Lung microvascular endothelial cell (primary cell): ENCODE measurements at places on chromosomes 16 and 17. TPM values are rescaled to one million over a fixed set of nuclear protein-coding genes. Genes with fewer than 3 reads are reported as not detected.

The NFAT5 gene
- total RNA-seq: 21.8 and 40.3 TPM in 2 replicates

The TBX6 gene
- under 0.01 TPM in 2 replicates for total RNA-seq

The CHRNE gene
- 0.65 and 1.4 TPM in 2 replicates for total RNA-seq

The CMTM2 gene
- not detected in 2 replicates for total RNA-seq

The LHX1 gene
- not detected in 2 replicates for total RNA-seq

The ZG16 gene
- not detected in 2 replicates for total RNA-seq

The SYCE1L gene
- 2.0 and 2.8 TPM in 2 replicates for total RNA-seq

The MTSS2 gene
- total RNA-seq: 7.8 and 11.1 TPM in 2 replicates

The SLC22A31 gene
- total RNA-seq: under 0.01 TPM in 1 of 2 replicates, not detected in the other

The MYO1D gene
- 56.3 and 57.8 TPM in 2 replicates for total RNA-seq

The ARL5C gene
- not detected in 2 replicates for total RNA-seq

The PLCG2 gene
- total RNA-seq: 8.5 and 10.9 TPM in 2 replicates

The SLC12A3 gene
- not detected in 2 replicates for total RNA-seq

The ADGRG3 gene
- total RNA-seq: 0.65 and 8.3 TPM in 2 replicates

The SSTR5 gene
- total RNA-seq: 0.20 and 0.22 TPM in 2 replicates

The ADGRG1 gene
- total RNA-seq: 1.4 and 17.4 TPM in 2 replicates

The TK1 gene
- total RNA-seq: 23.6 and 88.7 TPM in 2 replicates

The EFCAB13 gene
- 2.4 and 6.2 TPM in 2 replicates for total RNA-seq

The RASL10B gene
- total RNA-seq: under 0.01 TPM in 2 replicates

The SCN4A gene
- total RNA-seq: under 0.01 TPM in 1 of 2 replicates, not detected in the other

The KCNG4 gene
- total RNA-seq: not detected in 2 replicates

The PYY gene
- not detected in 2 replicates for total RNA-seq

The P3H4 gene
- total RNA-seq: 41.8 and 51.2 TPM in 2 replicates

The ABAT gene
- total RNA-seq: 1.1 and 1.6 TPM in 2 replicates

The HERPUD1 gene
- total RNA-seq: 64.5 and 139 TPM in 2 replicates

The MIEN1 gene
- 17.7 and 18.7 TPM in 2 replicates for total RNA-seq

The EPOP gene
- 0.40 and 0.87 TPM in 2 replicates for total RNA-seq

The CSH2 gene
- not detected in 2 replicates for total RNA-seq

The UTS2R gene
- total RNA-seq: not detected in 2 replicates

The RNF222 gene
- under 0.01 TPM in 1 of 2 replicates, not detected in the other for total RNA-seq
